Stimulated activated CD4-positive, alpha-beta T cell treated with anti-CD3 and anti-CD28 coated beads, Interleukin-2, amount 100 ng/mL, for 24 hours (primary cell): ENCODE measurements at places on chromosomes 4 and X.

DNA sequence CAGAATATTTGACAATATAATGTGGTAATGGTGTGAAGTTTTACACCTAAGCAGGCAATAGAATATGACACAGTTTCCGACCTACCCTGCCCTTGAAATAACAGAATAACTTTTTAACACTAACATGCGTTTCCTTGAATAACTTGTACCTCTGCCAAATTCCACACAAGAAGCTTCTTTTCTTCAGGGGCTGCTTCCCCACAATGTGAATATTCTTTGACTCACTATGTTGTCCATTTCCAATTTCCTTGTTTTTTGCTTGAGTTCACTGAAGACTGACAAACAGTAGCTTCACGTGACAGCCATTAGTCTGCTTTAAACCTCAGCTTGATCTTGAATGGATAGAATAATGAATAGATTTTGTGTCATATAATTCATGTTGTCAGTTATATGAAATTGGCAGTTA lies 14.3 kb downstream of the SHROOM3 start:
- no peak for DNase-seq

DNA sequence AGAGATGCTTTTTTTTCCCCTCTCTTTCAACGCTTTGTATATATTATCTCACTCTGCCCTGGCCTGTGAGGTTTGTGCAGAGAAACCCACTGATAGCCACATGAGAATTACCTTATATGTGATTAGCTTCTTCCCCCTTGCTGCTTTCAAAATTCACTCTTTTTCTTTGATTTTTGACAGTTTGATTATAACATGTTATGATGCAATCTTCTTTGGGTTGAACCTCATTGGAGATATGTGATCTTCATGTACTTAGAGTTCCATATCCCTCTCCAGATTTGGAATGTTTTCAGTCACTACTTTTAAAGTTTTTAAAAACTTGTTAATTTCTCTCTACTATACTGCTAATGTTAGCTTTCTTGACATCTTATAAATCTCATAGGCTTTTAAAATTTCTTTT lies 479.5 kb upstream of the AGA start:
- no peak for DNase-seq

- peak; percentile 24 for DNase-seq
Observed at GRCh38 chr4:54942721-54943120, 182.7 kb downstream of the KDR start.

- no peak for DNase-seq
Observed at GRCh38 chrX:132226169-132226568, 6.9 kb upstream of the RAP2C start.

- DNase-seq: no peak
Observed at GRCh38 chr4:17055788-17056187, 157.3 kb upstream of the LDB2 start.

DNA sequence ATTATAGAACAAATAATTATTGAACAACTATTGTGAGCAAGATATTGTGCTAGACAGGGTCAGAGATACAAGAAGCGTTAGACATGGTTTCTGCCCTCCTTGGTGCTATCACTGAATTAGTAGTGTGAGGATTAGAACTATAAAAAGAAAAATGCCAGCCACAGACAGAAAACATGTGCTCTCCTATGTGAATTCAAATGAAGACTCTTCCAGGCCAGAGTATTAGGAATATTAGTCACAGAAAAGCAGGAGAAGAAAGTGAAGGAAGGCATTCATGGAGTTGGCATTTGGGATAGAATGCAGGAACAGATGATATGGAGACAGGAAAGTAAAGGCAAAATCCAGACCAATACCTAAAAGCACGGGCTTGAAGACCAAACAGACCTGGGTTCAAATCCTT lies 179.6 kb upstream of the TENM3 start:
- DNase-seq: no peak

- DNase-seq: no peak
Observed at GRCh38 chr4:22428441-22428840, 87.4 kb downstream of the ADGRA3 start.

DNA sequence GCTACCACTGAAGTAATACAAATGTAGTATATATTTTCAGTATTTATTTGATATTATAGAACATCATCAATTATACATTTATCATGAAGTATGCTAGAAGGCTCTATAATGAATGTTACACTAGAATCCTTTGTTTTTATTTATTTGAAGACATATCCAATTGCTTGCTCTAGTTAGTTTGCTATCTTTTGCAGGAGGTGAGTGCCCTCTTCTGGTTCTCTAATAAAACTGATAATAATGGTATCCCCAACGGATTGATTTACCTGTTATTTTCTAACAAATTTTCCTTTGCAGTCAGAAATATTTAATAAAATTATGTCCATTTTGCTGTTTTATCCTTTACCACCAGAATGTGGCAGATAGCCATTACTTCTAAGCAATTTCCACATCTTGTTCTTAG lies 274.3 kb upstream of the TACR3 start:
- no peak for DNase-seq

GRCh38 chr4:1329408-1330371 lies 17.3 kb upstream of the UVSSA start:
- DNase-seq: no peak

DNA sequence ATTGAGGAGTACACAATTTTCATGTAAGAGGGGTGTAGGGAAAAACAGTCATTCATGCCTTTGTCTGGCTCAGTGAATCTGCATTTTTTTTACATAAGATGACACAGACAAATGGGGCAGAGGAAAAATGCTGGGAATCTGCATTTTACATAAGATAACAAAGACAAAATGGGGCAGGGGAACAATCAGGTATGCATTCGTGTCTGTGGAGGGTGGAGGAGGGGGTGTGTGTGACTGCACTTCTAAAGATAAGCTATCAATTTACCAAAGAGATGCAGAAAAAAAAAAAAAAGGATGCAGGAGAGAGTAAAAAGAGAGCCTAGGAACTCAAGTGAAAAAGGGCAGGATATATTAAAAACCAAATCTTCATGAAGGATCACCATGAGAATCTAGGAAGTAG lies 637.4 kb downstream of the ZNF674 start:
- DNase-seq: no peak

DNA sequence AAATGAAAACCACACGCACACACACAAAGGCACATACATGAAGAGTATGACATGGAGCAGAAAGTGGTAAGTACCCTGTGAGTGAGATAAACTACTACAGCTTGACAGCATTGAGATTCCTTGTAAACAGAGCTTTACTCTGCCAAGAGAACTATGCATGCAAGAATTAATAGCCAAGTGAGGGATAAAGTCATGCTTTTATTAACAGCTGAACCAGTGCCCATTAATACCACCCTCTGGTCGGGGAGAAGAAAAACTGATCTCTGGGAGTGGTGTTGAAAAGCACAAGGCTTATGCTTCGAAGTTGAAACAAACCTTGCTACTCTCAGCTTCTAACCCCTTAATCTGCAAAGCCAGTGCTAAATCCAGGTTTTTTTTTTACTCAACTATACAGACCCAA lies 95.9 kb upstream of the C1QTNF7 start:
- DNase-seq: no peak

GRCh38 chr4:187780070-187780469 lies 215.5 kb upstream of the ZFP42 start:
- DNase-seq: no peak

DNA sequence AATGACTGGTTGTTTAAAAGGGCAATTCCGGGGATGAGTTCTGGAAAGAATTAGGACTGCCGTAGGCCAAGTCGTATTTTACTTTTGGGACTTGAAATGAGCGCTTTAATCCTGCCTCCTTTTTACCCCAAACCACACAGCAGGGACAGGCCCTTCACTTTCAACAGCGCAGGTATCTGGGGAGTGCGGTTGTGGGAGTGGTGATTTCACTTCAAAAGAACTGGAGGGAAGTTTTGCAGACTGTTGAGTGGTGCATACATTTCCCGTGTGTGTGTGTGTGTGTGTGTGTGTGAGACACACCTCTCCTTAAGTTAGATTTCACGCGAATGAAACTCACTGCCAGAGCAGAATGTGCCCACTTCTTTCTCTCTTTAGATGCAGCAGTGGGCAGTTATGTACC lies 2.8 kb downstream of the NHS start:
- DNase-seq: peak; percentile 40

GRCh38 chrX:56798866-56799758 lies 70.1 kb downstream of the NBDY start:
- DNase-seq: no peak

- DNase-seq: no peak
Observed at GRCh38 chrX:155027509-155028066, 944 bp downstream of the FUNDC2 start.

DNA sequence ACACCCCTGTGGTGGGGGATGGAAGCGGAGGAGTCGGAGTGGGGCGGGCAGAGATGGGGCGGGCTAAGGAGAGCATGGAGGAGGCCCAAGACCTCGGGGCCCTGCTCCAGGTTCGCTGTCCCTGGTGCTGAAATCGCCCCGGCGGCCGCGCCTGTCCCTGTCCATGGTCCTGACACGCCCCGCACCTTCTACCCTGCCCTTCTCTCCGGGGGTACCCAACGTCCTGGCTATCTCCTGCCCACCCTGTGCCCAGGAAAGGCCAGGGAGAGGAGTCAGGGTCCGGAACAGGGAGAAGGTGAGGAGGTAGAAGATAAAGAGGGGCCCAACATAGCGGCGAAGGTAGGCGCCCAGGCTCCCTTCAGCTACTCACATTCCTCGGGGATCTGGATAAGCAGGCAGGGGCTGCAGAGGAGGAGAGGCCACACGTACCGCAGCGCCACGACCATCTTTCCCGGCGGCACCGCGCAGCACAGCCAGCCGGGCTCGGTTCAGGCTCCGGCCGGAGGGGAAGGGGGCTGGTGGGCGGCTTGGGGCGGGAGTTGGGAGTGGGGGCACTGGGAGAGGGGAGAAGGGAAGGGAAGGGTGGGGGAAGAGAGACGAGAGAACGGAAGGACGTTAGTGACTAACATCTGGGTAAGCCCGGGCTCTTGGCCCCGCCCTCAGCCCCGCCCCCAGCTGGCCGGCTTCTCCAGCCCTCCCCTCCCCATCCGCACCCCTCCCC lies 10.4 kb downstream of the L1CAM start:
- DNase-seq: peak; percentile 75

- DNase-seq: no peak
Observed at GRCh38 chr4:3676907-3677747, 89.1 kb upstream of the ADRA2C start.

DNA sequence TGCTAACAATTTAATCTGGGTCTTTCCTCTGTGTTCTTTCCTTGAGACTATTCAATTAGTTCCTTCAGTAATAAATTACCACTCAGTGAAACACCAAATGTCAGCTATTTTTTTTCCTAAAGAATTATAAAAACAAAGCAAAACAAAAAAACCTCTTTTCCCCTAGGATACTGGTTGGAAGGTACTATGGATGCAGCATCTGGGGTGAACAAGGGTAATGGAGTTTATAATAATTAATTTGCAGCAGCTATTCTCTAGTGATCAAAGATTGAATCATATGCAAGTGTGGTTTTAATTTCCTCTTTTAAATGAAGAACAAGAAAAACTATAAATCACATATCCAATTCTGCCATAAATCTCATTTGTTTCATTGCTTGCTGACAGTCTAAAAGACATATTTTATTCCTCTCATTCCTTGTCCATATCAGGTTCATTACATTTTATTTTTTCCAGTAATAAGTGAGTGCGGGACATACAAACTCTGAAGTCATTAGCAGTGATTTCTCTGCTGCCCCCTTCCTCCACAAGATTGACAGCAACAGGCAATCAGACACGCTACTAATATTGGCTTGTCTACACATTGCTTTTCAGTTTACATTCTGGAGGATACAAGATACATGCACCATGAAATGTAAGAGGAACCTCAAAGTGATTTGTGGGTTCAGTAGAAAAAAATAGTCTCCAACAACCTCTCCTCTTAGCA lies 1093.4 kb upstream of the SLIT2 start:
- DNase-seq: no peak

GRCh38 chr4:10509733-10510132 lies 52.5 kb upstream of the ZNF518B start:
- no peak for DNase-seq

- no peak for DNase-seq
Observed at GRCh38 chr4:10732914-10733415, 48.4 kb upstream of the CLNK start.

- DNase-seq: no peak
Observed at GRCh38 chr4:52234561-52235440, 183.7 kb downstream of the SPATA18 start.

DNA sequence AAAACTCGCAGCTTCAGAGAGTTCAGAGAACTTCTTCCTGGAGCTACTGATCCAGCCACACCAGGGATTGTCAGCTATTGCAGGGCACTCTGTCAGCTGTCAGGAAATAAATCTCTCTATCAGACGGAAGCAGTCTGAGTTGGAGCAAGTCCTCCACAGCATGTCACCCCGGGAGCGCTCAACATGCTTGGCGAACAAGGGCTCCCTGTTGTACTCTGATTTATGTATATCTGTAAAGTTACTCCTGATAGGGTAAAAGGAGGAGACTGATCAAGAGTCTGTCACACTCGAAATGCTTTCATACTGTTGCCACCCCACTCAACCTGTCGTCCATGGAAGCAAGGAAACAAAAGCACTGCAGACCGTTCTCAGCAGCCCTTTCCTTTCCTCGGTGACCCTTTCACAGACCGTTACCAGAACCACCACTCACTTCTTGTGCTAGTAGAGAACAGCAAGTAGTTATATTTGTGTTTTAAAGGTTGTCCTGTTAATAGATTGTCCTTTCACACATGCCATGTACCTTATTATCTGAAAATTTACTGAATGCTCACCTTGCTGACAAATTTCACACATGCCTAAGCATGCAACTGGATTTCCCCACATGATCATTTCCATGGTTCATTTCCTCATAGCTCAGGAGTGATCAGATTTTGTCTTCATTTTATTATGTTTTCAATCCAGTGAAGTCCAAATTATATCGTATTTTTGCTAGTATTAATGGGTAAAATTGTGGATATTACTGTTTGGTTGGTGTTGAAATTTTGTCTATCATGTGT lies 2108.9 kb upstream of the TENM3 start:
- no peak for DNase-seq

- DNase-seq: no peak
Observed at GRCh38 chr4:14340321-14340720, 662.0 kb upstream of the CPEB2 start.

DNA sequence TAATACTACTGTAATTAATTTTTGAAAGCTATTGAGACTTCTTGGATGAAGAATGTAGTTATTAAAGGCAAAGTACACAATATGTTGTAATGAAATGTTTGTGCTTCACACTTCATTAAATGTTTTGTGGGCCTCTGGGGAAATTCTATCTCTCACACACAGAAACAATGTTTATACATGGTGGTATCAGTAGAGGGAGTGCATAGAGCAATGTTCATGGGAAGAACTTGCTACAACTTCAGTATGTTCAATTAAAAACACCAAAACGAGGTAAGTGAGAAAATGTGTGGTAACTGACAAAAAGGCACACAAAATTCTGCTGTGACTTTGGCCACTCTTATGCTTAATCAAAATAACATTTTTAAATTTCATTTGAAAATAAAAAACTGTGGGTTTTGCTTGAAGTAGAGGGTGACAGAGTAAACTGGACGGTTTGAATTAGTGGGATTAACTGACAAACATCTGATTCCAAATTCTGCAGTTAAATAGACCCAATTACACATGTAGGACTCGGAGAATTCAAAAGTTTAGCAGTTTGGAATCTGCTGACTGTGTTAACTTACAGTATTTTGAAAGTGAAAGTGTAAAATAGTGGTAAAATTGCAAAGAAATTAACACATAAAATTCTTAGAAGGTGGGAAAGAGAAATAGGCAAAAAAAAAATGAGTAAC lies 111.4 kb upstream of the TTC29 start:
- DNase-seq: no peak
